ENCODE measurements at places on chromosomes 12 and 14. TPM values are rescaled to one million over a fixed set of nuclear protein-coding genes. Genes with fewer than 3 reads are reported as not detected.
A peak's percentile ranks its signal among the peaks of the same experiment; 100 is the strongest.

SLC8A3 gene
- total RNA-seq = 0.89 TPM

MIP gene
- not detected for total RNA-seq

ANKRD33 gene
- total RNA-seq = not detected

B4GALNT3 gene
- 3.6 TPM for total RNA-seq

ATP23 gene
- 3.4 TPM for total RNA-seq

MANSC4 gene
- total RNA-seq = not detected

RIMKLB gene
- total RNA-seq = 34.1 TPM

TMPRSS12 gene
- total RNA-seq = not detected

ADAMTS20 gene
- 0.66 TPM for total RNA-seq

GRCh38 chr12:80226576-80226975, 127.2 kb downstream of the OTOGL start:
- H3K36me3 ChIP-seq = no peaks in the 10 kb centered on the region
- H3K27ac ChIP-seq = no peak overlapping the region
- peak; percentile 69 for DNase-seq
- no peak overlapping the region for H3K4me3 ChIP-seq

DNA sequence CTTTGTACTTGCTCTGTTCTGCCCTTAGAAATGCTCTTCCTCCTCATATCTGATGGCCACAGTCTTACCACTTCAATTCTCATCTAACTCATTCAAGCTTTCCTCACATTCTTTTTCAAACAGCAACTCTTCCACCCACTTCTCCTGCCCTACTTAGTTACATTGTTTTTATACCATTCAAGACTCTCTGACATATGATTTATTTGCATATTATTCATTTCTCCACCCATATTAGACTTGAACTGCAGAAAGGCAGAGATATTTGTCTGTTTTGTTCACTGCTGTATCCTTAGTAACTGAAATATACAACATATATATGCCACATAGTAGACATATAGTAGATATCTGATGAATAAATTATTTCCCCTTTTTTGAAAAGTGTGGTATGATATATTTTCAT, 95.5 kb upstream of the DCN start:
- peaks cover 5% of the 10 kb centered on the region for H3K4me1 ChIP-seq
- no peaks in the 10 kb centered on the region for H3K27me3 ChIP-seq
- H3K4me3 ChIP-seq = no peak overlapping the region
- no peak overlapping the region for H3K27ac ChIP-seq
- H3K36me3 ChIP-seq = no peaks in the 10 kb centered on the region
- no peak for DNase-seq

GRCh38 chr14:93033983-93034670, 81.6 kb downstream of the ITPK1 start:
- DNase-seq = no peak
- no peaks in the 10 kb centered on the region for H3K36me3 ChIP-seq
- H3K4me1 ChIP-seq = peaks cover 23% of the 10 kb centered on the region
- H3K4me3 ChIP-seq = no peak overlapping the region

- H3K27me3 ChIP-seq = no peaks in the 10 kb centered on the region
- DNase-seq = no peak
- no peaks in the 10 kb centered on the region for H3K36me3 ChIP-seq
- no peaks in the 10 kb centered on the region for H3K4me1 ChIP-seq
- H3K27ac ChIP-seq = no peak overlapping the region
- H3K4me3 ChIP-seq = no peak overlapping the region
Measured at GRCh38 chr12:20274008-20274407, 94.3 kb upstream of the PDE3A start.

GRCh38 chr12:102759466-102759865, 157.6 kb downstream of the PAH start:
- DNase-seq = no peak
- H3K4me1 ChIP-seq = no peaks in the 10 kb centered on the region
- H3K27ac ChIP-seq = no peak overlapping the region
- H3K27me3 ChIP-seq = no peaks in the 10 kb centered on the region

DNA sequence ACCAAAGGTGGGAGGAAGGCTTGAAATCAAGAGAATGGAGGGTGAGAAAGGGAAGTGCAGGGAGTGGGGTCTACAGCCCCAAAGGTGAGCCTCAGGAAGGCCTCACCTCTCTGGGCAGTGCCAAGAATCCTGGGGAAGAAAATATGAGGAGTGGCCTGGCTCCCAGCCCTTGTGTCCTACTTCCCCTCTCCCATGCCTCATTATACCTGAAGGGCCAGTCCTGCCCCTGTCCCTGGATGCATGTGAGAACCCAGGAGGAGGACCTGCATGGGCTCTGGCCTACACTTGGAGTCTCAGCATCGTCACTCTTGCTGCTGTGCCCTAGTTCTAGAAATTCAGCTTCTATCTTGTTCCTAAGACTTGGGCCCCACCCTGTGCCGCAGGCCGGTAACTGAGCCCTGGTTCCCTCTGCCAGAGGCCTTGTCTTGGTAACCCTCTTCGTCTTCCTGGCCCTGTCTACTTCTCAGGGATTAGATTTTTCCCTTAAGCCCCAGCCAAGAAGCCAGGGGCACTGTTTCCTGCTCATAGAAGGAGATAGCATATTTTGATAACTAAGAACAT, 10.9 kb upstream of the MYH7 start:
- H3K27ac ChIP-seq = no peak overlapping the region
- no peaks in the 10 kb centered on the region for H3K36me3 ChIP-seq
- H3K4me3 ChIP-seq = no peak overlapping the region

- H3K4me1 ChIP-seq = peaks cover 23% of the 10 kb centered on the region
- H3K27me3 ChIP-seq = no peaks in the 10 kb centered on the region
- peak overlapping the region; percentile 75 for H3K27ac ChIP-seq
- peak; percentile 76 for DNase-seq
- no peak overlapping the region for H3K4me3 ChIP-seq
Measured at GRCh38 chr14:99968941-99969340, 96.3 kb upstream of the EVL start.

- no peak overlapping the region for H3K27ac ChIP-seq
- H3K4me3 ChIP-seq = no peak overlapping the region
- H3K27me3 ChIP-seq = no peaks in the 10 kb centered on the region
- H3K4me1 ChIP-seq = no peaks in the 10 kb centered on the region
- no peaks in the 10 kb centered on the region for H3K36me3 ChIP-seq
- DNase-seq = no peak
Measured at GRCh38 chr14:83816761-83817160, 1713.2 kb upstream of the FLRT2 start.

- no peaks in the 10 kb centered on the region for H3K36me3 ChIP-seq
- no peaks in the 10 kb centered on the region for H3K27me3 ChIP-seq
- no peak overlapping the region for H3K27ac ChIP-seq
- H3K4me3 ChIP-seq = no peak overlapping the region
Measured at GRCh38 chr12:96172981-96173380, 21.2 kb upstream of the ELK3 start.

- no peaks in the 10 kb centered on the region for H3K36me3 ChIP-seq
- no peak for DNase-seq
- H3K4me3 ChIP-seq = no peak overlapping the region
- H3K27me3 ChIP-seq = peaks cover 86% of the 10 kb centered on the region
- peaks cover 2% of the 10 kb centered on the region for H3K4me1 ChIP-seq
- no peak overlapping the region for H3K27ac ChIP-seq
Measured at GRCh38 chr14:37590428-37591139, 4.5 kb downstream of the FOXA1 start.

DNA sequence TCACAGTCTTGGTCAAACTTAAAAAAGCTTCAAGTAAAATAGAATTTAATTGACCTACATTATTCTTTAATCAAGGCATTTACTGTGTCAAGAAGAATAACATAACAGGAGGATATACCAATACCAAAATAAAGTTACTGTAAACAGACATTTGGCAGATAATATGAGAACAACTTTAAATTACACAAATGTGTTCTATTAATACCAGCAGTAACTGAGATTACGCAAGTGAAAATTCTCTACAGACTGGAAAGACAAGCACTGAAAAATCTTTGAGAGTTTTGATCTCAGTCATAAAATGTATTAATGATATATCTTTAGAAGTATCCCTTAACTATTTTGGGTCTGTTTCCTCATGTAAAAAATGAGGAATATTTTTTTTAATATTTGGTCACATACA, 169.2 kb upstream of the SOX5 start:
- no peaks in the 10 kb centered on the region for H3K4me1 ChIP-seq
- DNase-seq = no peak
- no peak overlapping the region for H3K27ac ChIP-seq
- H3K4me3 ChIP-seq = no peak overlapping the region

DNA sequence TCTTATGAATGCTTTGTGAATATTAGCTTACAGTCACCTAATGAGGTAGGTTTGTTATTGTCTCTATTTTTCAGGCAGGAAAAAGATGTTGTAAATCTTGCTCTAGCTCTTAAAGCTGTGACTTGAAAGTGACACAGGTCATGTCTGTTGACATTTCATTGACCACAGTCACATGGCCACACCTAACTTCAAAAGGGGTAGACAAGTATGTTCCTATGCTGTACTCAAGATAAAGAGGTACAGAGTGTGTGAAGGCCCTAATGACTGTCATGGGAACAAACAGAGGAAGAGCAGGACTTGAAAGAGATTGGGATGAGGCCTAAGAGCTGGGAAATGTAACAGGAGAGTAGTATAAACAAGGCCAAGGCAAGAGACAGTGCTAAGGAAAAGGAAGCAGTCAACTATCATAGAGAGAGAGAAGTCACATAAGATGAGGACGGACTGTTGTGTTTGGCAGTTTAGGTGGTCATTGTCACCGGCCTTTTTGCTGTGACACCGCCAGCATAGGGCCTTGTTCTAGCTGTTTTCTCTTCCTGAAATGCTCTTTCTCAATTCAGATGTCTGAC, 181.0 kb downstream of the CFAP54 start:
- no peak overlapping the region for H3K27ac ChIP-seq
- no peak overlapping the region for H3K4me3 ChIP-seq
- no peaks in the 10 kb centered on the region for H3K27me3 ChIP-seq
- no peaks in the 10 kb centered on the region for H3K36me3 ChIP-seq
- DNase-seq = no peak

DNA sequence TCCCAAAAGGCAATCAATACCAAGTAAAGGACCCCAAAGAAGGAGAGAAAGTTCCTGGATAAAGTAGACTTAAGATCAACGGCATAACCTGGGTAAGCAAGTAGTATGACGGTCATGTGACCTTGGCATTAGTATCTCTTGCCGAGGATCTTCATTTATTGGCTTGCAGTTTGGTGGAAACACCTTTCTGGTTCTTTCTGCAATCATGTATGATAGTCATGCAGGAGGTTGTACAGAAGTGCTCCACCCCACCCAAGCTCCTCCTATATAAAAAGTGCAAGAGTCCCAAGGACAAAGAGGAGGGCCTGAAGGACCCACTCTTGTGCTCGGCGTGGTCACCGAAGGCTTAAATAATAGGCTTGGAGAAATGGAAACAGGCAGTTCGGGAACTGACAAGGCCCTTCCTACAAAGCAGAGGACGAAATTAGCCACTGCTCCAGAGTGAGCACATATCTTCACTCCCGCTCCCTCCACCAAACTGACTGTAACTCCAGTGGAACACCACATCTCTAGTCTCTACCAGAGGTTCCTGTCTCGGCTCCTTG, 750 bp downstream of the CS start:
- peak overlapping the region; percentile 63 for H3K27ac ChIP-seq
- no peaks in the 10 kb centered on the region for H3K27me3 ChIP-seq
- peak; percentile 5 for DNase-seq
- peaks cover 19% of the 10 kb centered on the region for H3K4me1 ChIP-seq

- DNase-seq = no peak
- peaks cover 8% of the 10 kb centered on the region for H3K36me3 ChIP-seq
- no peak overlapping the region for H3K4me3 ChIP-seq
- no peaks in the 10 kb centered on the region for H3K27me3 ChIP-seq
- peaks cover 72% of the 10 kb centered on the region for H3K4me1 ChIP-seq
Measured at GRCh38 chr12:103802586-103802886, 38.5 kb downstream of the NT5DC3 start.

GRCh38 chr12:124125203-124125871, 152.3 kb downstream of the ZNF664 start:
- peaks cover 5% of the 10 kb centered on the region for H3K27me3 ChIP-seq
- no peak overlapping the region for H3K4me3 ChIP-seq
- DNase-seq = peak; percentile 18
- H3K27ac ChIP-seq = no peak overlapping the region

DNA sequence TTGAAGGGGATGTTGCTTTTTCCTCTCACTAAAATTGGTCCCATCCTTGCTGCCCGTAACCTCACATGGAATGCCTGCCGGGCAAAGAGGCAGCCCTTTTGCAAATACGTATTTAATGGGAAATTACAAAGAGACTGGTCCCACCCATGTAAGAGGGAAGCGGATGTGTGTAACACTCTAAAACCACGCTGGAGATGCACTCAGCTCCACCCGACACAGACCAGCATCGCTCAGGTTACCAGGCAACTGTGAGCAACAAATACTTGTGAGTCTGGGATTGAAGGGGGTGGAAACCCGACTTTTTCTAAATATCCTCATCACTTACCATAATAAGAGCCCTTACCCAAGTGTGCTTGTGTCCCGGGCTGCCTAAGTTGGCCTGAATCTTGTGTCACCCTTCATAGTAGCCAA, 47.7 kb downstream of the ELK3 start:
- DNase-seq = peak; percentile 79
- no peaks in the 10 kb centered on the region for H3K27me3 ChIP-seq
- peaks cover 3% of the 10 kb centered on the region for H3K36me3 ChIP-seq
- peaks cover 31% of the 10 kb centered on the region for H3K4me1 ChIP-seq
- H3K4me3 ChIP-seq = no peak overlapping the region
- peak overlapping the region; percentile 48 for H3K27ac ChIP-seq

DNA sequence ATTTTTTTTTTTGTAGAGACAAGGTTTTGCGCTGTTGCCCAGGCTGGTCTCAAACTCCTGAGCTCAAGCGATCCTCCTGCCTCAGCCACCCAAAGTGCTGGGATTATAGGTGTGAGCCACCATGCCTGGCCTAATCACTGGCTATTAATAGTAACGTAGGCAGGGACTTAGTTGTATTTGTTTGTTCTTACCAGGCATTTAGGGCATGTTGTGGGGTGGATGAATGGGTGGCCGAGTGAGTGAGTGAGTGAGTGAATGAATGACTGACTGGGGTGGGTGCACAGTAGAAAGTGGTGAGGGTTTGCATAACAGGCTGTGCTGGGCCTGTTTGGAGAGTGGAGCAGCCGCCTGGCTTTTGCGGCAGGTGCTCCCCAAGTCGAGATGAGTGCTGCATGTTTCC, 87.0 kb downstream of the FOXN4 start:
- no peak for DNase-seq
- H3K27ac ChIP-seq = no peak overlapping the region
- H3K27me3 ChIP-seq = no peaks in the 10 kb centered on the region
- H3K4me1 ChIP-seq = no peaks in the 10 kb centered on the region

GRCh38 chr12:93812626-93813025, 135.5 kb downstream of the CRADD start:
- no peak overlapping the region for H3K27ac ChIP-seq
- no peak for DNase-seq
- H3K4me1 ChIP-seq = peaks cover 20% of the 10 kb centered on the region

- peaks cover 32% of the 10 kb centered on the region for H3K36me3 ChIP-seq
- peak; percentile 72 for DNase-seq
- H3K27ac ChIP-seq = peak overlapping the region; percentile 99
- H3K27me3 ChIP-seq = no peaks in the 10 kb centered on the region
Measured at GRCh38 chr14:22847661-22848341, 11.4 kb downstream of the MMP14 start.

- no peak overlapping the region for H3K27ac ChIP-seq
- DNase-seq = no peak
- H3K27me3 ChIP-seq = no peaks in the 10 kb centered on the region
- H3K36me3 ChIP-seq = peaks cover 15% of the 10 kb centered on the region
- no peak overlapping the region for H3K4me3 ChIP-seq
Measured at GRCh38 chr14:68843471-68844209, 50.8 kb upstream of the ZFP36L1 start.

GRCh38 chr14:36346052-36346451, 25.6 kb upstream of the MBIP start:
- H3K27me3 ChIP-seq = no peaks in the 10 kb centered on the region
- DNase-seq = no peak
- no peak overlapping the region for H3K4me3 ChIP-seq

Measured in astrocyte (in vitro differentiated cells and primary cell).